ENCODE measurements at places on chromosomes 3 and 15.

DNA sequence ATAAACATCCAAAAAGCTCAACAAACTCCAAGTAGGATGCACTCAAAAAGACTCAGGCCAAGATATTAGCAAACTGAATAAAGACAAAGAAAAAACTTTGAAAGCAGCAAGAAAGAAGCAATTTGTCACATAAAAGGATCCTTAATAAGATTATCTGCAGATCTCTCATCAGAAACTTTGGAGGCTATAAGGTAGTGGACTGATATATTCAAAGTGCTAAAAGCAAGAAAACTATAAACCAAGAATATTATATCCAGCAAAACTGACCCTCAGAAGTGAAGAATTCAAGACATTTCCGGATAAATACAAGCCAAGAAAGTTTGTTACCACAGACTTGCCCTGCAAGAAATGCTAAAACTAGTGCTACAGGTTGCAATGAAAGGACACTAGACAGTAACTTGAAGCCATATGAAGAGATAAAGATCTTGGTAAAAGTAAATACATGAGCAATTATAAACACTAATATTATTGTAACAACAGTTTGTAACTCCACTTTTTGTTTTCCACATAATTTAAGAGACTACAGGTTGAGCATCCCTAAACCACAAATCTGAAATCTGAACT, 23.6 kb downstream of the C3orf33 start:
- no peak for DNase-seq

DNA sequence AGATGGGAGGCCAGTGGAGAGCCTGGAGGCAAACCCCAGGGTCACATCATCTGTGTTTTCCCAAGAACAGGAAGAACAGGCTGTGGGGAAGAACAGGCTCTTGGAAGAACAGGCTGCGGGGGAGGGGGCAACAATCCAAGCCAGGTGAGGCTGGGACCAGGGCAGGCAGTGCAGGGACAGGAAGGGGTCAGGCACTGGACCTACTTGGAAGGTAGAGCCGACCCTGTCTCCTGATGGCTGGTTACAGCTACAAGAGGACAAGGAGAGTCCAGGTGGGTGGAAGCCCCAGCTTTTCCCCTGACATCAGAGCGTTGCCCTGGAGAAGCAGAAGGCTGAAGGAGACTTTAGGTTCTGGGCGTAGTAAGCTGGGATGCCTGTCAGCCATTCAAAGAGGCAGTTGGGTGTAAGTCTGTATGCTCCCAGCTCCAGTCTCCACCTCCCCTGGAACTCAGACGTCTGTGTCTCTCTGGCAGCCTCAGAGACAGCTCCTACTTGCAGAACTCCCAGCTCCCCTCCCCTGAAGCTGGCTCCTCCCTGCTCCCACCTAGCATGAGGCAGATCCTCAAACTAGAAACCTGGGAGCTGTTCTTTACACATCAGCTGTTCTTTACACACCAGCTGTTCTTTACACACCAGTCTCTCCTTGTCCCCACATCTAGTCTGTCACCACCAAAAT, 130.9 kb downstream of the DNAJB8 start:
- DNase-seq: no peak

DNA sequence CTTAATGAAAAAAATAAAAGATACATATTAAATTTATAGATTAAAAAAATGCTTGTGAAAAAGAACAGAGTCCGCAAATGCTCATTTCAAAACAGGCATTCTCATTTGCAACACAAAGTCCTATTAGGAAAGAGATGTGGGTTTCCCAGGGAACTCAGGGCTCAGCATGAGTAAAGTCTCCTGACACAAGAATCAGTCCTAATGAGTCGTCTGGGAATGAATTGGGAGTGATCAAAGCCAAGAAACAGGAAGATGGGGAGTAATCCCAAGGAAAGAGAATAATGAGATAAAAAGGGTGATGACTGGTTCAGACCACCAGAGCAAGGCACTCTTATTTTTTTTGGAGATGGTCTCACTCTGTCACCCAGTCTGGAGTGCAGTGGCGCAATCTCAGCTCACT, 443.7 kb downstream of the NR2F2 start:
- DNase-seq: no peak

DNA sequence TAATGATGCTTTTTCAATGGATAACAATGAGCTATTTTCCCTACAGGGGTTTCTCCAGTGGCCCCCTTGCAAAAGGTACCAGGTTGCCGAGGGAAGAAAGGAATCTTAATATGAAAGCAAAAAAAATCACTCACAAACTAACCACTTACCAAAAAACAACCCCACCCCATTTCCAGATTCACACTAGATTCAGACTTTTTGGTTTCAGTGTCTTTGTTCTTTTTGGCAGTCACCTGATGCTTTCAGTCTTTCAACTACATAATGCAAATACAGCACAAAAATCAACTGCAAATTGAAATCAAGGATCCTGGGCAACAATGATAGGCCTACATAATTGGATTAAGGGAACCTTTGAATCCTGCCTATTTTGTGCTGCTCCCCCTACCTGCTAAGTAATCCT, 71.1 kb upstream of the RAP2B start:
- DNase-seq: no peak

DNA sequence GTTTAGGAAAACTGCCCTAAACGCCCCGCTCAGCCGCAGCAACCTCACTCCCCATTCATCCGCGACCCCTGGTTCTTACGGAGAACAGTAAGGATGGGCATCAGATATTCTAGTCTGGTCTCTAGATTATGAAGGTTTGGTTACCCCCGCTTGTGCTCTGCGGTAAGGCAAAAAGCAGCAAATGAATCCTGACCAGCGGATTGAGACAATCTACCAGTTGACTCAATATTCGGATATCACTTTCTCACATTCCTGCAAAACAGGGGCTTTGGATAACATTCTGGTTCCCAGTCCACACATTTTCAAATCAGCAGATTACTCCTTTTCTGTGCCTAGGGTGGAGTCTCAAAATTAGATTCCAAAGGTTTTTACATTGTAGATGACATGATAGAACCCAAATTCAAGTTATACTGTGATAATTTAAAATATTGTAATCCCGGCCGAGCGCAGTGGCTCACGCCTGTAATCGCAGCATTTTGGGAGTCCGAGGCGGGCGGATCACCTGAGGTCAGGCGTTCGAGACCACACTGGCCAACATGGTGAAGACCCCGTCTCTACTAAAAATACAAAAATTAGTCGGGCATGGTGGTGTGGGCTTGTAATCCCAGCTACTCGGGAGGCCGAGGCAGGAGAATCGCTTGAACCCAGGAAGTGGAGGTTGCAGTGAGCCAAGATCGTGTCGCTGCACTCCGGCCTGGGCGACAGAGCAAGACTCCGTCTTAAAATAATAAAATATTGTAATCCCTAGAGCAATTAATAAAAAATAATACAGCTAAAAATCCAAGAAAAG, 1.1 kb upstream of the CYFIP1 start:
- no peak for DNase-seq

DNA sequence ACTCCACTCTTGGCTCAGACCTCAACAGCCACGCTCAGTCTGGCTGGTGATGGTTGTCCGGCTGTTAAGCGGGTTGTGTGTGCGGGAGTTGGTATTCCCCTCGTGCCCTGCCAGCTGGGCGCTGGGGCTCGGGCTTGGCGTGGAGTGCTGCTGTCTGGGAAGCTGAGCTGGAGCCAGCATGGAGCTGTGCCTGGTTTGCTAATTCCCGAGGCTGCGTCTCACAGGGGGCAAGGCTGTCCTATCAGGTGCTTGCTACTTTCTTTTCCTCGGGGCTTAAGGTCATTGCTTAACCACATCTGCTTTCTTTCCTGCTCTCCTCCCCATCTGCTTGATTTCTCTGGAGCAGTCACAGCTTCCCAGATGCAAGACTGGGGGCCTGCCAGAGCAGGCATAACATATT, 29.9 kb downstream of the PDIA5 start:
- peak; percentile 37 for DNase-seq

DNA sequence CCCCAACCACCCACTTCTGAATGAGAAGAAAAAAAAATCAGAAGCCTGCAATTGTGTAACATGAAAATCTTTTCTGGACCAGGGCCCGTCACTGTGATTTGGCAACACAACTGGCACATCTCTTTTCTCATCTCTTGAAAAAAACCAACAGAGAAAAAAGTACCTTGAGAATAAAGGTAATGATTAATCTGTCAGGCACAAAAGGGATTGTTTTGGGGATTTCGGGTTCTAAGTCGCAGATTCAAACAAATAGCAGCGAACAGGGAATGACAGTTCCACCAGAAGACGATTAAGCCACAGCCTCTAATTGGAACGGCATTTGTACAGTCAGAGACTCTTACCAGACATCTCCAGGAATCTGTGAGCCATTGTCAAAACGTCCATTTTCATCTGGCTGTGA, at the start of gene AQP9:
Gene AQP9 (plus strand): TSS at position 276 of the 400 bp plus-strand sequence. CDS start 185 bp downstream, outside the sequence.
- no peak for DNase-seq

- DNase-seq: no peak
Measured at GRCh38 chr3:126706631-126707030, 2.6 kb downstream of the CHCHD6 start.

GRCh38 chr15:29568840-29569532, 253.3 kb downstream of the TJP1 start:
- peak; percentile 15 for DNase-seq

- peak; percentile 75 for DNase-seq
Measured at GRCh38 chr3:153927107-153927506, 194.1 kb upstream of the ARHGEF26 start.

DNA sequence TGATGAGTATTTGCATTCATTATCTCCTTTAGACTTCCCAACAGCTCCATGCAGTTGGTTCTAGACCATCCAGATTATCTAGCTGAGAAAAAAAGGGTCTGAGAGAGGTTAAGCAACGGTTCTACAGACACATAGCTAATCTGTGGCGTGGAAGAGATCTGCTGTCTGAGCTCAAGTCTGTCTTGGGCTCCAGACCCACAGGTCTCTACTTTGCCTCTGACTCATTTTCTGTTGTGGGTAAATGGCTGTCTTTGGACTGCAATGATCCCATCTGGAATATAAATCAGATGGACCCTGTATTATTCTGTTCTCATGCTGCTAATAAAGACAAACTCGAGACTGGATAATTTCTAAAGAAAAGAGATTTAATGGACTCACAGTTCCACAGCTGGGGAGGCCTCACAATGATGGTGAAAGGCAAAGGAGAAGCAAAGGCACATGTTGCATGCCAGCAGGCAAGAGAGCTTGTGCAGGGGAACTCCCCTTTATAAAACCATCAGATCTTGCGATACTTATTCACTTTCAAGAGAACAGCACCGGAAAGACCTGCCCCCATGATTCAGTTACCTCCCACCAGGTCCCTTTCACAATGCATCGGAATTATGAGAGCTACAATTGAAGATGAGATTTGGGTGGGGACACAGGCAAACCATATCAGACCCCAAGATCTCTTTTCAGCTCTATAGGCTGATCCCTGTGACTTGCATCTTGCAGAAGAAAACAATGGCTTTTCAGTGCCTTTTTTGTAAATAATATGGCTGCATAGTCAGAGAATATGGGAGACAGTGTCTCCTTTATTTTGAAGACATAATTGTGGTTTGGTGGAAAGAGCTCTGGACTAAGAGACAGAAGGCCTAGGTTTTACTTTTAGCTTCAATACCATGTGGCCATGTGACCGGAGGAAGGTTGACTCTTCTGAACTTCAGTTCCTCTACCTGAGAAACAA, 24.7 kb downstream of the CEMIP start:
- no peak for DNase-seq

DNA sequence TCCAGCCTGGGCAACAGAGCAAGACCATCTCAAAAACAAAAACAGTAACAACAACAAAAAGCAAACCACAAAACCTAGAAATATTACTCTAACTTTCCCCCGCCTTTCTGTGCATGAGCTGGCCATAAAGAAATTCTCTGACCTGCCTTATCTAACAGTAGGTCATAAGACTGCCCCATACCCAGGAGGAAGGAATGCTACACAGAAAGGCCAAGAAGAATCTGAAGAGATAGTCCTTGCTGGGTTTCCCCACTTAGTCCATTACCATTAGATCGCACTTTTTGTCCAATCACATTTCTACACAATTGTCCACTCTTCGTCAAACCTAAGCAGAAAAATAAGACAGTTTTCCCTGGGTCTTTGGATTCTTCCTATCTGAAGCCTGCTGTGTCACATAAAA, 23.5 kb downstream of the CIAO2A start:
- DNase-seq: peak; percentile 33

GRCh38 chr15:47924381-47924780, 196.4 kb upstream of the SLC24A5 start:
- no peak for DNase-seq

- DNase-seq: peak; percentile 48
Measured at GRCh38 chr3:100603469-100603868, 5.9 kb upstream of the ADGRG7 start.

GRCh38 chr15:39088156-39088555, 492.7 kb upstream of the THBS1 start:
- no peak for DNase-seq

- no peak for DNase-seq
Measured at GRCh38 chr3:75140904-75141615, 523.1 kb upstream of the FRG2C start.

GRCh38 chr15:52440414-52440813, 88.3 kb downstream of the MYO5A start:
- peak; percentile 37 for DNase-seq

DNA sequence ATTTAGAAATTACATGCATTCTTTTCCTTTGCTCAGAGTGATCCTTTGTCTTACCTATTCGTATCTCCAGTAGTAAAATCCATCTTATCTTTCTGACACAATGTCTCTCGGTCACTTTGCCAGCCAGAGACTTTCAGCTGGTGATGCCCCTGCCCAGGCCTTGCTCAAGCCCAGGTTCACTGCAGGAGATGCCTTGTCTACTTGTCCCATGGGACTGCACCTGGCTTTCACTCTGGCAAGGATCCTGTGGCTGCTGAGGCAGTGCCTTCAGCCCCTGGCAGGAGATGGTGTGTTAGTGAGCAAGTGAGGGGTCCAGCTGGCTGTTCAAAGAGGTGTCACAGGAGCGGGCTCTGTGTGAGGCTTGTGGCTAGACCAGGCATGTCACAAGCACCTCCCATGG, 1268.9 kb downstream of the OTOL1 start:
- DNase-seq: no peak

GRCh38 chr3:11638495-11639358, 5.0 kb downstream of the VGLL4 start:
- peak; percentile 33 for DNase-seq

GRCh38 chr3:44132061-44132460, 109.6 kb upstream of the TOPAZ1 start:
- no peak for DNase-seq

DNA sequence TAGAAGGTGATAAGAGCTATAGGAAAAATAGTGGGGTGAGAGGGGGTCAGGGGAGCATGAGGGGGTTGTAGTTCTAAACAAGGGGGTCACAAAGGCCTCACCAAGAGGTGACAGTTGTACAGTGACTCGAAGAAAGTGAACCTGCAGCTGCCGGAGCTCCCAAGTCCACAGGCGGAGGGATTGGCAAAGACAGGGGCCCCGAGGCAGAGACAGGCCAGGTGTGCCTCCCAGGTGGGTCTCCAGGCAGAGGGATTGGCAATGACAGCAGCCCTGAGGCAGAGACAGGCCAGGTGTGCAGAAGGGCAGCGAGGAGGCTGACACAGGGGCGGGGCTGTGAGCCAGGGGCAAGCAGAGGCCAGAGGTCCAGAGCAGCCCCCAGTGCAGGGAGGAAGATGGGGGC, 63.7 kb downstream of the DNAJB8 start:
- no peak for DNase-seq

DNA sequence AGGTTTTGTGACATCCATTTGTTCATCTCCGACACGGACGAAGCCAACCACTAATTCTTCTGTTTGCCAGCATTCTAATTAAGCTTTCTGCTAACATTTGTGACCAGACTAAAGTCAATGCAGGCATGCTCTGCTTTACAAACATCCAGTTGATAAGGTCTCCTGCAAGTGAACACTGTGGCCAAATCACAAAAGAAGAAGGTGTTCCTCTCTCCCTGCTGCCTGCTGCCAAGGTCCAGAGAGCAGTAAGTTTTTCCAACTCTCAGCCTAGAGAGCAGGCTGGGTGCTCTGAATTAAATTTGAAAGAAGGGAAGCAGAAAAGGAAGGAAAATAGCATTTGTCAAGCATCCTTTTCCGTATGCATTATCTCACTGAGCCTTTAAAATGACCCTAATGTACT, 133.6 kb downstream of the ATP8B4 start:
- no peak for DNase-seq
